ENCODE measurements at places on chromosomes 5 and 9.

DNA sequence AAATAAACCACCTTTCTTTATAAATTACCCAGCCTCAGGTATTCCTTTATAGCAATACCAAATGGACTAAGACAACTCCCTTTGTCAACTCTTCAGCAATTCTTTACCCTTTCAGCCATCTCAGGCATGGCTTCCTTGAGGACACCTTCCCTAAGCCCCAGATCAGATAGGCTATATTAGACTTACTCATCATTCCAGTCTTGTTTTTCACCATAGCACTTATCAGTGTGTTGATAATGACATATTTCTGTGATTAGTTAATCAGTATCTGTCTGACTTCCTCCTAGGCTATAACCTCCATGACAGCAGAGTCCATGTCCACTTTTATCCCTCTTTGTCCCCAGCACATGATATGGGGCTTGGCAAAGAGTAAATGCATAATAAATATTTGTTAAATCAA, 238.1 kb downstream of the ACTL7B start:
- DNase-seq = no peak

- DNase-seq = no peak
These were observed 38.0 kb upstream of the TENT2 start for GRCh38 chr5:79573983-79574890.

GRCh38 chr5:5756762-5757161, 334.3 kb downstream of the ICE1 start:
- no peak for DNase-seq

GRCh38 chr5:142872795-142873194, 102.6 kb downstream of the ARHGAP26 start:
- no peak for DNase-seq

DNA sequence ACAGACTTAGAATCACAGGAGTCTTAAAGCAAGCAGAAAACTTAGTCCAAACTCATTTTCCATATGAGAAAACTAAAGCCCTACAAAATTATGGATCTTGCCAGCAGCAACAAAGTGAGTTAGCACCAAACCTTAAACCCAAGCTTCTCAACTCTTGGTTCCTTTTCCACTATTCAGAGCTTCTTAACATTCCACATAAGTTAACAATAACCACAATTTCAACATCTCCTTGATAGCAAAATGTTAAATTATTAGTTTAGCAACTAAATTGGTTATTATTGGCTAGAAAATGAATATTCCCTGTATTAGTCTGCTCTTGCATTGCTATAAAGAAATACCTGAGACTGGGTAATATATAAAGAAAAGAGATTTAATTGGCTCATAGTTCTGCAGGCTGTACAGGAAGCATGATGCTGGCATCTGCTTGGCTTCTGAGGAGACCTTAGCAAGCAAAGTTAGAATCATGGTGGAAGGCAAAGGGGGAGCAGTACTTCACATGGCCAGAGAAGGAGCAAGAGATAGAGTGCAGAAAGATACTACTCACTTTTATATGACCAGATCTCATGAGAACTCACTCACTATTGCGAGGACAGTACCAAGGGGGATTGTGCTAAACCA, 26.2 kb upstream of the ARSB start:
- DNase-seq = no peak

GRCh38 chr9:38208206-38208901, 139.3 kb upstream of the SHB start:
- no peak for DNase-seq

All from hematopoietic multipotent progenitor cell treated with erythropoietin and hydrocortisone succinate and interleukin-3 and kit ligand, for 8 days (in vitro differentiated cells).